ENCODE measurements at places on chromosomes 1 and 21.

DNA sequence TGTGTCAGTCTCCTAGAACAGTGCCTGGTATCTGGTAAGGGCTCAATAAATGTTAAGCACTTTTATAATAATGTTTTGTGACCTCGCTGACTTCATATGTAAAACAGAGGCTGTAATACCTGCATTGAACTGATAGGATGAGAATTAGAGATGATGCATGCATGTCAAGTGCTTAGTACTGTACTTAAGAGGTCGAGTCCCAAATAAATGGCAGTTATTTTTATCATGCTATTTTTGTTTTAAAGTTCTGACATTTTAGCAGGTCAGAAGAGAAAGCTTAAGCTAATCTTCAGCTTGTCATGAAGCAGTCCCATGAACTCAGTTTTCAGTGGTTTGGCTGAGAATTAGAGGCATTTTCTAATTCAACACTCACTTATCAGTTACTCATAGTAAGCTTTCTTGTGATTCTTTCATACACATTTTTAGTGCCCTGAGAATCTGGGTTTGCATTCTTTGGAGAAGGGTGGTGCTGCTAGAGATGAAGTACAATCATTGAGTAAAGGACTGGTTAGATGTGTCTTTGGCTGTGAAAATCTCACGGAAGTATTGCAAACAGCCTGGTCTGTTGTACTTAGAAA, 75.7 kb upstream of the RAVER2 start:
- no peak for DNase-seq

DNA sequence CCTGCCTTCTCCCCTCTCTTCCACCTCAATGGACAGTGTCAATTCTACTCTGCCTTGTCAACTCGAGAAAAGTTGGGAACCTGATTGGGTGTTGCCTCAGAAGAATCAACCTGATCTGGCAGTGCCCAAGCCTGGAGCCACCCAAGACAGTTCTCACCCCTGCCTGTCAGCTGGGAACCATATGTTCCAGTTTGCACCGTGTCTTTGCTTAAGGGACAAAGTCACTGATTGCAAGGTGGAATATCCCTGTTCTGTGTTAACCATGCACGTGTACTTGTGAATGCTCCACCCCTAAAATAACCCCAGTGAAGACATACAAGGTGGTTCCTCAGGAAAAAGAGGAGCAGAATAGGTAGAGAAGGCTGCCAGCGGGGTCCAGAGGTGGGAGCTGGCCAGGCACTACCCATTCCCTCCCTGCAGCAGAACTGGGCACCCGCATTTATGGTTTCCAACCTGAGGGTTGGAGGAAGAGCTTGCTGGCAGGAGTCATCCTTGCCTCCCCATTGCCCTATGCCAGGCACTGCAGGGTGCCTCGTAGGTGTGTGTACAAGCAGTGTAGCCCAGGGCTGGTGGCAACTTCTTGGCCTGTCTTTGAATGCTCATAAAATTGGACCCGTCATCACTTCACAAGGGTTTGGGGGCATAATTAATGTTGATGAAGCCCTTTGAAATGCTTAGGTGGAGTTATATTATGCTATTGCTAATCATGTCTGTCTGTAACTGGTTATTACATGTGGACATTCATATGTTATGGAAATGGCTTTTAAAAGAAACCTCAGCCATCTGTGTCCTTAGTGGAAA, 11.3 kb downstream of the NIPAL3 start:
- no peak for DNase-seq

GRCh38 chr1:55445416-55445815, 230.3 kb upstream of the USP24 start:
- DNase-seq, result no peak

- DNase-seq, result no peak
Observed at GRCh38 chr1:184555665-184556641, 169.1 kb downstream of the C1orf21 start.

DNA sequence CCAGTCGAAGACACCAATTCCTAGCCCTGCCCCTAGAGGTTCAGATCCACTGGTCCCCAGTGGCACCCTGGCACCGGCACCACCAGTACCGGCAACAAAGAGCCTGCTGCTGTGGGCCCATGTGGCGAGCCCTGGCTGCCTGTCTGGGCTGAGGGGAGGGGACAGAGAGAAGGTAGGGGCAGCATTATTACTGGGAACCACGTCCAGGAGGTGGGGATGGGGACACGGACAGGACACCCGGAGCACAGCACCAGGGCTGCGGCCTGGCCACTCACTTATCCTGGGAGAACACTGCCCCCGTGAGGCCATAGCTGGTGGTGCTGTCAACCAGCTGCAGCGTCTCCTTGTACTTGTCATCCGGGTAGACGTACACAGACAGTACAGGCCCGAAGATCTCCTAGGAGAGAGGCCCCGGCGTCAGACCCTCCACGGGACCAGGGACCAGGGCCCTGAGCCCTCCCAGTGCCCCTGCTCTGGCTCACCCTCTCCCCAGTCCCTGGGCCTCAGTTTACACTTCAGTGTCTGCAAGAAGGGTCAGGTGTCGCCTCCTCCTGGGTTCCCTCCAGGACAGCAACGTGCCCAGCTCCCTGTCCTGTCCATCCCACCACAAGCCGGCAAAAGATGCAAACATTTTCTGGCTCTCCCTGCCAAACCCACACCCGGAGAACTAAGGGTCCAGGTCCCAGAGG, 15.8 kb upstream of the TAS1R2 start:
- peak; percentile 85 for DNase-seq

DNA sequence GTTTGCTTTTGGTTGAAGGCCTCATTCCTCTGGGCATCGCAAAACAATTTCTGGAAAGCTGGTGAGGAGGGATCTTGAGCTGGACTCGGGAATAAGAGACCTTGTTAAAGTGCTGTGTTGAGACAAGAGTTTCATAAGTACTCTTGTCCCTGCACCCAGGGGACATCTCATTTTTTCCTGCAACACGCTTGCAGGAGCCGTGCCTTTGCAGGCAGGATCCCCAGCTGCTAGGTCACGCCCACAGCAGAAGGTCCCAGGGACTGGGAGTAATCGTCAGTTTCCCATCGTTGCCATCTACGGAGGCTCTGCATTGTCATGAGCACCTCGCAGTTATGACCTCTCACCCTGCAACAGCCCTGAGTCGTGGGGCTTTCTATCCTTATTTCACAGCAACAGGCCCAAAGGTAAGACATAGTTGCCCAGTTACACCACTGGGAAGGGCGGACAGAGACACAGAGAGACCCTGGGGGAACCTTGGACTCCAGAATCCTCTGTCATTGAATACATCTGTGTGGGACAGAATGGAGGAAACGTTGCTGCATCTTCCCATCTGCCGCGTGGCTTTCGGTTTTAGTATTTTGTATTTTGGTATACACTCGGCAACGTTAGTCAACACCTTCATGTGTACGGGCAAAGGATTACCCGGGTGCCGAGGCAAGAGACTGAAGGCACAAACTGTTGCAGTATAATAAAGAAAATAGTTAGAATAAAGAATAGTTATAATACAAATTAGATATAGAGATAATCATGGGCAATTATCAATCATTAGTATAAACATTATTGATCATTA, 60.4 kb upstream of the DMRTB1 start:
- no peak for DNase-seq

DNA sequence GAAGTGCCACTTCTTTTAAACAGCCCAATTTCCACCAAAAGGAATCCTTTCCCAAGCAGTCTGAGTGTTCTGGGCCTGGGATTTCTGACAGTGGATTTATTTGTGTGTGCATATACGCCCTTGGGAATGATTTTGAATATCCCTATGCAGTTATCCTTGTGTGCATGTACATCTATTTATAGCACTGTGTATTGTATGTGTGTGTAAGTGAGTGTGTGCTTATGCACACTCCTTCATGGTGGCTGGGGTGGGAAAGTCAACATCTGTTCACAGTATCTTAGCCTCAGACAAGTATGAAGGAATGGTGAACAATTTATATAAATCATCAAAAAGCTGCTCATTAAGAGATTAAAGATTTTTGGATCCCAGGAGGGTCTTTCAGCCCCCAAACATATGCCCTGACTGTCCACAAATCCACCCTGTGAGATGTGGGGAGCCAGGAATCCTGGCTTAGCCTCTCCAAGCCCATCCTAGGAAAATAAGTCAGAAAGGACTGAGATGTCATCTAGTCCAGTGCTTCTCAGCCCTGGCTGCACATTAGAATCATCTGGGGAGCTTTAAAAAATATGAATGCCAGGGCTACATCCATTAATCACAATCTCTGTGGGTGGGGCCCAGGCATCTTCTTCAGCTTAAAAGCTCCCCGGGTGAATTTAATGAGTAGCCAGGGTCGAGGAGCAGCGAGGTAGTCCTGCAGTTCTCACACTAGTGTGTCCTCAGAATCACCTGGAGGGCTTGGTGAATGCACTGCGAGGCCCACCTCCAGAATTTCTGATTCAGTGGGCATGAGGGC, 101.4 kb downstream of the PLXNA2 start:
- DNase-seq, result no peak

DNA sequence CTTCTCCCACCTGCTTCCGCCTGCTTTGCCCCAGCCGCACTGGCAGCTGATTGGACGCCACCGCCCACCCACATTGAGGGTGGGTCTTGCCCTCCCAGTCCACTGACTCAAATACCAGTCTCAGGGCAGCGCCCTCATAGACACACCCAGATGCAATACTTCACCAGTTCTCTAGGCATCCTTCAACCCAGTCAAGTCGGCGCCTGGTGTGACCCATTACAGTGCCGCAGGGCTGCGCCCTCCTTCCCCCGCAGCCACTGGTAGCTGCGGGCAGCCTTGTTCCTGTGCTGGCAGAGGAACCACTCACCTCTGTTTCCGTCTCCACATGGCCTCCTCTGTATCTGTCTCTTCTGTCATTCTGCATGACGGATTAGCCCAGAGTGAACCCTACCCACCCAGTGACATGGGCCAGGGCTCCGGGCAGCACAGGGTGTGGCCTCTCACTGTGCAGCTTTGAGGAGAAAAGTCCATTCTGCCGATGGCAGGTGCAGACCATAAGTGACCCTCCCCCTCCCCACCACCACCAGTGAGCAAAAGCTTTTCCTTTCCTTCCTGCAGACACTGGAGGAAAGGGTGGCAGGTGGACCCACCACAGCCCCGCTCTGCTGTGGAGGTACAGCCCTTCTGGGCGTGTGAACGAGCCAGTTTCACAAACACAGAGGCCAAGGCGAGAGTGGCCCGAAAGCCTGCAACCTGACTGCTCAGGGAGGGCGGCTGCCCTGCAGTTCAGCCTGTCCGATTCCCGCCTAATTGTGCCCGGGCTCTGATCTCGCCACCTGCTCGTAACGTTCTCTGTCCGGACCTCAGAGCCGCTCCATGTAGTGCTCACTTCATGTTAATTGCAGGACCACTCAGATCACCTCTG, 57.1 kb downstream of the FAAP20 start:
- DNase-seq, result no peak

DNA sequence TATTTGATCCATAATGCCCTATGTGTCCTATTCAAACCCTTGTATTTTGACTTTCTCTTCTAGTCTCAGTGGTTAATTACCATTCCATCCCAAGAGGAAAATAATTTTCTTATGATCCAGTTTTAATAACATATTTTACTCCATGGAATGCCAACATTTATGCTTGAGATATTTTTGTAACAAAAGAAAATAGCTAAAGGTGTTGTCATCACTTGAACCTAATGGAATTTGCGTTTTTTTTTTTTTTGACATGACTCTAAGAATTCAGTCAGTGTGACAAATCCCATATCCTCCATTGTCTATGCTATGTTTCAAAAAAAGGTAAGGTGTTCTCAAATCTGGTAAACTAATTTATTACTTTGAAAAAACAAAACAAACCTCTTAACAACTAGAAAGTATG, 324.1 kb upstream of the ADAMTS5 start:
- no peak for DNase-seq

GRCh38 chr1:47579809-47580208, 142.0 kb downstream of the FOXD2 start:
- DNase-seq, result no peak

DNA sequence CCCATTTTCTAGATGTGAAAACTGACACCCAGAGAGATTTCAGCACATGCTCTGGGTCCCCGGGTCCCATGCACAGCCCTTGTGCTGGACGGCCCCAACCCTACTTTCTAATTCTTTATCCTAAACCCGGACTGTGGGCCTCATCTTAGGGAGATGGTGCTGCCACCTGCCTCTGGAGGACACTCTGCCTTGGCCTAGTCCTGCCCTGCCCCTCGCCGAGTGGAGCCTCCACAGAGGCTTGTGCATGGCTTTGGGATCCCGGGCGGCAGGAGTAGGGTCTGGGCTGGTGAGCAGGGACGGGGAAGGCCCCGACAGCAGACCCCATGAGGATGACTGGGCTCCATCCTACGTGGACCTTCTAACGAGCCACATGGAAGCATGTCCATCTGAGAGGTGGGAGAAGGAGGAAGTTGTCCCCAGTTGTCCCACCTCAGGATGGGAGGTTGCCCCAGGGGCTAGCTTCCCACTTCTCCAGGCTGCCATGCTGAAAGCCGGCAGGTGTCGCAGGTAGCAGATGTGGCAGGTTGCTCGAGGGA, 12.4 kb downstream of the MX2 start:
- DNase-seq, result no peak

GRCh38 chr1:203536575-203536974, 42.6 kb downstream of the OPTC start:
- DNase-seq, result peak; percentile 40

- peak; percentile 74 for DNase-seq
Observed at GRCh38 chr1:224747578-224747977, 131.5 kb downstream of the CNIH3 start.

GRCh38 chr1:207902566-207902965, 8.4 kb downstream of the CD34 start:
- no peak for DNase-seq

DNA sequence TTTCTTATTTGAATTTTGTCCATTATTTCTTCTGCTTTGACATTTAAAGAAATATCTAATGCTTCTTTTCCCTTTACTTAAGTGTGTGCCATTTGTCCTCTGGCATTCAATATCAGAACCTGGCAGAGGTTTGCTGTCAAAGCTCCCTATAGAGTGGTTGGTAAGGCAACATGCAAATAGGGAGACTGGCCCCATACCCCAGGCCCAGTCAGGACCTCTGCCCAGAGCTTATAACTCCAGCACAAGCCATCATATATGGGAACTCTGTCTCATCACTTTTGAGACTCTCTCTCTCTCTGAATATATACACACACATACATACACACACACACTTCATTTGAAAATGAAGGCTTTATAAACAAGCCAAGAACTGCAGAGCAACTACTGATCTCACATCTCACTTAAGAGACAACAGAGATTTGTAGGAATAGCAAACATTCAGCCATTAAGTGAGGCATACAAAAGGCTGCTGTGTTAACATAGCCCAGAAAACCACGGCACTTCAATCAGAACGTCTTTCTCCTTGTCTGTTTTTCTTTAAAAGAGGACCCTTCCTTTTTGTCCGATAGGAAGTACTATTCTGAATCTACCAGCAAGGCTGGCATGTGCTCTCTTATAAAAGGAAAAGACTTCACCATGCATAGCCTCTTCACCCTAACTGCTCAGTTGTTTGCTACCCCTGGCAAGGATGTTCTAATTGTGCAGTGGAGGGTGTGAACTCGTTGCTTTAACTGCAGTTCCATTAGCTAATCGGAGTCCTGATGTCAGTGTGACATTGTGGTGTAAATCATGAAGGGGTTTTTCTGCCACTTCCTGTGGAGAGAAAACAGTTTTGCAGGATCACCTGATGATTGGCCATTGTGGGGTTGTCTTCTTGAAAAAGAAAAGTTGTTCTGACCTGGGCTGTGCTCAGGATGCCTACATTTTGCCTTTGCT, 101.7 kb downstream of the NR5A2 start:
- no peak for DNase-seq

GRCh38 chr1:87435484-87435883, 106.8 kb downstream of the LMO4 start:
- DNase-seq, result peak; percentile 33
